Activated CD4-positive, CD25-positive, alpha-beta regulatory T cell (primary cell): ENCODE measurements at places on chromosomes 7 and 10.

GRCh38 chr7:27551803-27552400 is 110.8 kb downstream of the HIBADH start:
- DNase-seq: no peak

DNA sequence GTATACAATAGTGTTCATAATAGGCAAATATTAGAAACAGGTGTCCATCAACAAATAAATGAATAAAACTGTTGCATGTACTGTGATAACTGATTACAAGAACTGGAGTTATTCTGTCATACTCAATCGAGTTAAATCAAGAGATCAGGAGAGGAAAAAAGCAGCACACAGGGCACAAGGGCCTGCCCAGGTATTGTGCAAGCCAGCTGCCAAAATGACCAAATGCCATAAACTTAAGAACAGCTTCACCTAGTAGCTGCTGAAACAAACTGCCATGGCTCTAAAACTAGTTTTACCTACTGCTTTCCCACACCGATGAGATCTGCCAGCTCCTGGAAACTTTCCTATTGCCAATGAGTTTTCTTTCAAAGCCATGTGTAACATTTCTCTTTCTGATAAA is 12.2 kb downstream of the GSAP start:
- DNase-seq: no peak

DNA sequence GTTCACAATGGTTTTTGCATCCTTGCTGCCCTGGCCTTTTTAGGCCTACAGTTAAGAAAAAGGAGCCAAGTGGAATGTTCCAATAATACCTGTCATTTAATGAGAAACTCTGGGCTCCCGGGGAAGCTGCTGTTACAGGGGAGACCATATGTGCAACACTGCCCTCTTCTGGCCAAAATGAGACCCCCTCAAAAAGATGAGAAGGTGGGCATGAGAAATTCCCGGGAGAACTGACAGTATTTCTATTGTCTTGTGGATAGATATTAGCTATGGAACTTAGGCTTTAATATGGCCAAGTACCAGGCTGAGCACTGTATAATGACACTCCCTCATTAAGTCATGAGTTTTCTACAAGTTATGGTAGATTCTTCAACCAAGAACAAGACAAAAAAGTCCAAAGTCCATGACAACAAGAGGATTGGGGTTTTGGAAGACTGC is 99.4 kb downstream of the CCDC3 start:
- no peak for DNase-seq

DNA sequence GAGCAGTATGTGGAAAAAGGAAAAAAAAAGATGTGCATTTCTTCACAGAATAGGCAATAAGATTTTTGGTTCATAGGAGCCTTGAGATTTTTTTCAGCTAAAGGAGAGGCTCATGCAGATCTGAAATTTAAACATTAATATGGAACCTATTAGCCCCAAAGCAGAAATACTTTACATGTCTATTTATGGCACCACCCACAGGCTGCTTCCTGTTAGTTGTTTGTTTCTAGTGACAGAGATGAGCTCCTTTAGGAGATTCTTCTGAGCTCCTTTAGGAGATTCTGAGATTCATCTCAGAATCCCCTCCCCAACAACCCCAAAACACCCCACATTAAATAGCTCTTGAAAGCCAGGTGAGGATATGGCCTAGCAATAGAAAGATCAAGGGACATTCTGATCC is 27.9 kb upstream of the HPS1 start:
- no peak for DNase-seq

DNA sequence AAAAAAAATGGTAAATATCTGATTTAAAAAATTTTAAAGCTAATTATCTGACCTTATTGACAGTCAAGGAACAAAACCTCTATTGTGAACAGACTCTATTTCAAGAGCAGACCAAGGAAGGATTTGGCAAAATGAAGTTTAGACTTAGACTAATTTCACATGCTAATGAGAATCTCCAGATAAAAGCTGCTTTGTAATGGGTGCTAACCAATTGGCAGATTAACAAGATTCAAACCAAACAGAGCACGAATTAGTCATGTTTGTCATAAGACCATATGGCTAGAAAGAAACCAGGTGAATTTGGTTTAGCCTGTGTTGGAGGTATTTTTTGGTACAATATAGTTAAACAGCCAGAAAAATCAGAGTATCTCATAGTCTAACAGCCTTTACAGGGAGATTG is 429.1 kb upstream of the NFE2L3 start:
- DNase-seq: no peak

DNA sequence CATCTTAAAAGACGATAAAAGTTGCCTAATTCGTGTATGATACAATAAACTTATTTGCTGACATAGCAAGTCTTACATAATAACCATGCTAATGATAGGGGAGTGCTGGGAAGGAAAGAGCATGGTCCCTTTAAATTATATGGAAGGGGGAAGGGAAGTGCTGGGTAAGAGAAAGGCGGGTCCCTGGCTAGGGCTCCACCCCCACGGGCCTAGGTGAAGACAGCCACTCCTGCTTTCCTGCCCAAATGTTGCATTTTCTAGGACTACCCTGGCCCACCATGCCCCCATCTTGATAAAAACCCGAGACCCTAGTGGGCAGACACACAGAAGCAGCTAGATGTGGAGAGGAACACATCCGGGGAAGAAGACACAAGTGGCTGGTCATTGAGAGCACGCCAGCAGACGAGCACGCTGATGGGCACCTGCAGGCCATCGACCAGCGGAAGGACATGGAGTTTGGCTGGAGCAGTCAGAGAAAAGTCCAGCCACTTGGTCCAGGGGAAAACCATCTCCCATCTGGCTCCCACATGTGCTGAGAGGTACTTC is 328.7 kb downstream of the ARL4A start:
- no peak for DNase-seq

DNA sequence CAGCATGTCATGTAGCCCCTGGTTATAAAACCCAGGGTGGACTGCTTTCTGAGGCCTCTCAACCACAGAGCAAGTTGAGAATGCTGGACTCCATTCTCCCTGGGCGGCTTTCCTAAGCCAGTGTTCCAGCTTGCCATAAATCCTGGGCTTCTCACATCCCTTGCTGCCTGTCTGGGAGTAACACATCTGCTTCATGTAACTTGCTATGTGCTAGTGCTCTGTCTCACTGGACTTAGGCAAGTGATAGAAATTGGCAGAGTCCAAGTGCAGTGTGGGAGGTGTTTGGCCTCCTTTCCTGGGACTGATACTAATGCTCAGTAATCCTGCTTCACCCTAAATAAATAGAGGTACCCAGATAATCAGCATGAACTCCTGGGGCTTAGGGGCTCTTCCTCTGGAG is 277.1 kb upstream of the POM121L12 start:
- no peak for DNase-seq

DNA sequence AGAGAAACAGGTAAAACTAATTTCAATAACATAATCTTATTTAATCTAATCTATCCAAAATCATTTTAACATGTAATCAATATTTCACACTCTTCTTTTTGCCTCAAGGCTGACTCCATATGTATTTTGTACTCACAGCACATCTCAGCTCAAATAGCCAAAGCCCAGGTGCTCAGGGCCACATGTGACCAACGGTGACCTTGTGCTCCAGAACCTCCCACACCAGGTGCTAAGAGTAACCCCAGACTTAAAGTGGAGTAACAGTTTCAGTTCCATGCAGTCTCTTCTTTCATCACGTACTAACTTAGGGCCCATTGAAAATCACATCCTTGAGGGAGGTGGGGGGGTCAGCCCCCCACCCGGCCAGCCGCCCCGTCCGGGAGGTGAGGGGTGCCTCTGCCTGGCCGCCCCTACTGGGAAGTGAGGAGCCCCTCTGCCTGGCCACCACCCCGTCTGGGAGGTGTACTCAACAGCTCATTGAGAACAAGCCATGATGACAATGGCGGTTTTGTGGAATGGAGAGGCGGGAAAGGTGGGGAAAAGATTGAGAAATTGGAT is 47.3 kb downstream of the NCAPG2 start:
- no peak for DNase-seq

- DNase-seq: no peak
Measured at GRCh38 chr10:127976286-127976685, 69.4 kb downstream of the PTPRE start.

DNA sequence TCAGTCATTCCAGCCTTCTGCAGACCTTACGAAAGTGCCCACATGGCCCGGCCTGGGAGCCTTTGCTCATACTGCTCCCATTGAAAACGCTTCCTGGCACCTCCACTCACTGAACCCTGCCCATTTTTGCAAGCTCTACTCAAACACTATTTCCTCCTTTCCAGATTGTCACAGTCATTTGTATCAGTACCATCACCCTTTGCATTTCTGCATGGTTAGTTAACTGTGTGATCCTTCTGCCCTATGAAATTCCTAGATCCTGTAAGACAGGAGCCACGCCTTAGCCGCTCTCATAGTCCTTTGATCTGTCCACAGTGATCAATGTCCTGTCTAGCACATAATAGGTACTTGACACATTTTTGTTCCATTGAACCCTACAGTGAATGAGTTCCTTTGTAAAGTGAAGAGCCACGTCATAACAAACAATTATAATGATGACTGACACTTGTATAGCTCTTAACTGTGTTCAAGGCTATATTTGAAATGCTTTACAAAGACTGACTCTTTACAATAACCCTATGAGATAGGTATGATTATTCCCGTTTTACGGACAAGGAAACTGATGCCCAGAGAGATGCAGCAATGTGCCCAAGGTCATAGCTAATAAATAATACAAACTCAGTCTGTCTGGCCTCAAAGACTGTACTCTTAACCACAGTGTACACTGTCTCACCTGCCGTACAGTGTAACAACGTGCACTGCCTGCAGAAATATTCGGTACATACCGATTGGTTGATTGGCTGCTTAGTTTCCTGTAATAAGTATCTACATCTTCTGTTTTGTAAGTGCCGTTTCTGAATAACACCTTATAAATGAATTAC is 16.6 kb upstream of the ITIH2 start:
- no peak for DNase-seq

- DNase-seq: no peak
Measured at GRCh38 chr7:157022681-157023588, 12.5 kb upstream of the MNX1 start.

GRCh38 chr7:2066251-2066919 is 166.4 kb downstream of the MAD1L1 start:
- DNase-seq: no peak

- no peak for DNase-seq
Measured at GRCh38 chr7:92352009-92352408, 95.3 kb upstream of the GATAD1 start.

GRCh38 chr10:61211468-61211867 is 241.7 kb downstream of the TMEM26 start:
- DNase-seq: no peak

- no peak for DNase-seq
Measured at GRCh38 chr7:75971961-75972763, 22.2 kb downstream of the TMEM120A start.

GRCh38 chr7:138785587-138786437 is 12.0 kb upstream of the TMEM213 start:
- no peak for DNase-seq

DNA sequence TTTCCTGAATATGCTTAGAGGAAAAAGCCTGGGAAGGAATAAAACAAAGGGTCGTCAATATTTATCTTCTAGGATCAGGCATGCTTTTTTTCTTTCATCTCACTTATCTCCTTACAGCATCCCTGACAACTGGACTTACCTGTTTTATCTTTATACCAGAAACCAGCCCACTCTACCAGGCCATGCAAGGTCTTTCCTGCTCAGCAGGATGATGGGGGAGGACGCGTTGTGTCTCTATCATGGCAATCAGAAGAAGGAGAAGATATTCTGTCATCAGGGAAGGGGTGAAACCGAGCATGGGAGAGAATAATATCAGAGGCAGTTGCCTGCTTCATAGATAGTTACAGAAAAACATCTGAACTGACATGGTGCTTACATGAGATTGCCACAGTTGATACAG is 445.6 kb downstream of the DPP6 start:
- DNase-seq: no peak

DNA sequence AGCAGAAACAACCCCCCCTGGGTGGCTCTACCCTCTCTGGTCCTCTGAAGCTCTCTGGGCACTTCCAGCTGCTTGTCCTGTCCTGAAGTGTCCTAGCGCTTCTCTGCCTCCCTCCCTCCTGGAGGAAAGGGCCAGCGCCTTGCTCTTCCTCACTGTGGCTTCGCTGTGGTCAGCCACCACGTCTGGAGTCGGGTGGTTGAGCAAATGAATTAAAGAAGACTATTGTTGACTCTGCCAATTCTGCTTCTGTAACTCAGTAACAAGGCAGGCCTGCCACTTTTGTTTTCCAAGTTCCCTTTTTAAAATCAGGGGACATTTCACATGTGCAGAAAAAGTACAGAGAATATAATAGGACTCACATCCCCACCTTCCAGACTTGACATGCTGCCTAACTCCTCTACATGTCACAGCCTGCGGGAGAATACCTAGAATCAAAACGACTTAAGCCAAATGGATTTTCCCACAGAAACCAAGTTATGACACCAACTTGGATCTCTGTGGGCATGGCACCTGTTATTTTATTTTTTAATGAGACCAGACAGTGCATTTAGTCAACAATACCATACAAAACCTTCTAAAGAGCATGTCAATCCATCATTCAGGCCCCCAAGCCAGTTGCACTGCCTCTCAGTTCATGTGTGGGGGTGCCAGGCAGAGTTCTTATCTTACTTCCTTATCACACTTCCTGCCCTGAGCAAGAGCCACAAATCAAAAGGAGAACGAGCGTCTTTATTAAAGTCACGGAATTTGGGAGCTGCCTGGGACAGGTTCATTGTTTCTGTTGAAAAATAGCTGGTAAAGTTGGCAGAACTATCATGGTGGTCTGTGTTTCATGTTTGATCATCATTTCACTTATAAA is 6.8 kb downstream of the FFAR4 start:
- DNase-seq: no peak

GRCh38 chr7:1843271-1843861 is 173.3 kb downstream of the ELFN1 start:
- DNase-seq: no peak

DNA sequence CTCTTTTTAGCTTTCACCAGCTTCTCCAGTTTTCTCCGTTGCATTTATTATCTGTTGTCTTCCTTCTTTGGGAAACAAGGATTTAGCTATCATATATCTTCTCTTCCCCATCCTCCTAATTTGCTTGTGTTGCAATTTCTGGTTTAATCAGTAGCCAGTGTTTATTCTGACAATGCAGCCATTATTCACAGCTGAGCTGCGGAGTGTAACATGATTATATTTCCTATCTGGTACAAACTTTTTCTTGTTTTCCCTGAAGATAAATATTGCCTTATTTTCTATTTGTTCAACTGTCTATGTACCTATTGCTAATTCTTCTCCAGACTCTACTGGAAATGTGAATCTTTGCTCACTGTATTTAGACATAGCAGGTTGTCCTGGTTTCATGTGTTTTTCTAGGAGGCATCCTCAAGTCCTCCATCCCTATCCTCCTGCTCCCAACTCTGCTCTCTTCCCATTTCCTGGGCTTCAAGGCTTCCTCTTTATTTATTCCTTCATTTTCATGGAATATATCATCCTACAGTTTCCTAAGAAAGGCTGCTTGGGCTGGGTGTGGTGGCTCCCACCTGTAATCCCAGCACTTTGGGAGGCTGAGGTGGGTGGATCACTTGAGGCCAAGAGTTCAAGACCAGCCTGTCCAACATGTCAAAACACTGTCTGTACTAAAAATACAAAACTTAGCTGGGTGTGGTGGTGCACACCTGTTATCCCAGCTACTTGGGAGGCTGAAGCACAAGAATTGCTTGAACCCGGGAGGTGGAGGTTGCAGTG is 72.4 kb upstream of the KDM7A start:
- no peak for DNase-seq
